ENCODE measurements at places on chromosomes 6 and 20.

DNA sequence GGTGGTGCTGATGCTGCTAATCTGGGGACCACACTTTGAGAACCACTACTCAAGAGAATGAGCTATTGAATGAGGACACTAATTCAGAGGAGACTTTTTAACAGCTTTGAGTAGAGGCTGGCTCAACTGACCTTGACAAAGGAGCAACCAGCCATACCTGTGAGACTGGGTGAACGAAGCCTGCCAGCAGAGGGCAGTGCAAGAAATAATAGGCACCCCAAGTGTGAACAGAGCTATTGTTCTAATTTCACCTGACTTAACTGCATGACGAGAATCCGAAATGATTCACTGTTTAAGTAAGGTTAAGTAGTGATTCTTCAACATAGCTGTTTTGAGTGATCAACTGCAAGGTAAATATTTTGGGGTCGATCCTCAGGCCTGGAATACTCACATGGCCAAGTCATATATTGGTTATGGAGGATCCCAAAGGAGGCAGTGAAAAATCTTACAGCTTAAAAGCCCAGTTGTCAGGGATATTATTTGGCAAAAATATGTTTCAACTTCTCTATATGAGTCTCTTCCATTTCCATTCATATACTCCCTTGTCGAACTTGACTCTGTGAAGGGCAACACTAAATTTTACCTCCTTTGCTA lies 550.5 kb upstream of the MARCKS start:
- DNase-seq: peak; percentile 73

- no peak for DNase-seq
Measured at GRCh38 chr20:63885264-63886053, 9.5 kb upstream of the DNAJC5 start.

DNA sequence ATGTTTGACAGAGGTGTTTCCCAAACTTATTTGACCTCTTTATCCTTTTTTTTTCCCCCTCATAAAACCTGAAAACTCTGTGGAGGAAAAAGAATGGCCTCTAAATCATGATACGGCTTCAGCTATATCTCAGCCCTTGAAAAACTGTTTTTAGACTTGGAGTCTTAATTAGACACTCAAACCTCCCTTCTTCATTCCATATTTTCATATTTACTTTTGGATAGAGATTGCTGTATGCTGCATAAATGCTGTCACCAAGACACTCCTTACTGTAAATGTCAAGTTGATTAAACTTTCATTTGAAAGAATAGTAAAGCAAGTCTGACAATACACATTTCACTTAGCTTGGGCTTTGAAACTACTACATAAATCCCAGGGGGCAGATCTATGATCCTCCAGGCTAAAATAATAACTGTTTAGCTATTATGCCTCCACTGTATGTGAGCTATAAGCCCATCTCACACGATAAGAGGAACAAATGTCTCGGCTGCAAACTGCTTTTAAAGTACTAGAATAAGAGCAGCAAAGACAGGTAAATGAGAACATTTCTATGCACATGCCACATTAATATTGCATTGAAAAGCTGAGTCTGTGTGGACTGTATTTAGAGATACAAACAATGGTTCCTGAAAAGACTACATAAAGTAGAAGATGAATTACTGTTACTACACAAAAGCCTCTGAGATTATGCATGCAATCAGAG lies 141.3 kb upstream of the HMGN3 start:
- no peak for DNase-seq

- DNase-seq: no peak
Measured at GRCh38 chr20:60976913-60977312, 275.1 kb upstream of the CDH4 start.

GRCh38 chr6:23601811-23602345 lies 524.1 kb upstream of the NRSN1 start:
- no peak for DNase-seq

DNA sequence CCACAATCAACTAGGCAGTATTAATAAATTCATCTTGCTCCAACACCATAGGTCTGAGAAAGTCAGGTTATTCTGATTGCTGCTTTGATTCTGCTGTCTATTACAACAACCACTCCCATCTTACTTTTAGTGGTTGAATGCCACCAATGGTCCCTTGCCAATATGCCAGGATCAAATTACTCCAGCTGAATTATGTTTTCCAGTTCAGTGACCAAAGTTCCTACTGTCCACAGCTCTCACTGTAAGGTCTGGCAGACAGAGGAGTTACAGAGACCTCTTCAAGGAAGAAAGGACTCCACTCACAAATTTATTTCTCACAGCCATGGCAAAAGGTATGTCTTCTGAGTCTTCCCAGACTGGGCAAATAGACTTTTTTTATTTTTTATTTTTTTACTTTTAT lies 557.0 kb downstream of the HAO1 start:
- DNase-seq: no peak
